ENCODE measurements at places on chromosomes 3 and 15. TPM values are rescaled to one million over a fixed set of nuclear protein-coding genes. Genes with fewer than 3 reads are reported as not detected.

DNA sequence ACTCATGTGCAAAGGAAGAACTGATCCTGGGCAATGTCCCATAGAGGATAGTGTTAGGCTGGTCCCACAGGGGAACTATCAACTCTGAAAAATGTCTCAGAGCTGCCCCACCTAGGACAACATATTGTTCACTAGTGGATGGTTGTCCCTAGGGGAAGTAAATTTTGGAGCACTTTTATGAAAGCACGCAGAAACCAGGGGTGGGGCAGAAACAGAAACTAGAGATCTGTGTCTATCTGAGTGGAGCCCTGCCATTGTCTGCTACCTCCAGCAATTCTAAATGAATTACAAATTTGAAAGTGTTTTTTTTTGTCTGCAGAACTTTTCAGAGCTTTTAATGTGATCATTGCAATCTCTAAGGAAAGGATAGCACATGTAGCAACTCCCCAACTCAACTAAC lies 357.1 kb upstream of the PROK2 start:
- DNase-seq = no peak

GRCh38 chr15:74604983-74605794 lies 10.4 kb upstream of the CLK3 start:
- no peak for DNase-seq

DNA sequence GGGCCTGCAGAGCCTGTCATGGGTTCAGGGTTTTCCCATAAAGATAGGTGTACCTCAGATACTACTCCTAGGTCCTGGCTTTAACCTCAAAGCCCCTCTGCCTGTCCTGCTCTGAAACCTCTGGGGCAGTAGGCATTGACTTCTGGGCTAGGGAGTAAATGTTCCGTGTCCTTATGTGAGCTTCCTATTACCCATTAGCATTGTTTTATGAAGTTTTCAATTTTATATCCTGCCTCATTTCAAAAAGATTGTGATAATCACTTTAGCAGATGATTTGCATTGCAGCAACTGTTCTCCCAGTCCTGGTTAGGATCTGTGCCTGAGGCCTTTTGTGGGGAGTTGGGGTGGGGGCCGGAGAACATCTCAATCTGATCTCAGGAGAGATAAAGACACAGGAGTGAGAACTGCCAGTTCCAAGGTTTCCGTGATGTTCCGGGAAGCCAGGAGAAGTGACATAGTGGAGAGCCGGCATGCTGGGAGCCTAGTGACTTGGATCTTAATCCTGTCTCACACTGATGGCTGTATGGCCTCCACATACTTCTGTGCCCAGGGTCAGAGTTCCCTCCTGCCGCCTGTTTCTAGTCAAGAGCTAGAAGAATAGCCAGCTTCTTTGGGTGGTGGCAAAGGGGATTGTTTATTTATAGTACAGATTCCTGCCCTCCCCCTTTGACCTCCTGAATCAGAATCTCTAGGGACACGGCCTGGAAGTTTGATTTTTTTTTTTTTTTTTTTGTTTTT lies 10.6 kb downstream of the TPM1 start:
- no peak for DNase-seq

- DNase-seq = no peak
Observed at GRCh38 chr3:177827511-177828207, 630.4 kb upstream of the TBL1XR1 start.

DNA sequence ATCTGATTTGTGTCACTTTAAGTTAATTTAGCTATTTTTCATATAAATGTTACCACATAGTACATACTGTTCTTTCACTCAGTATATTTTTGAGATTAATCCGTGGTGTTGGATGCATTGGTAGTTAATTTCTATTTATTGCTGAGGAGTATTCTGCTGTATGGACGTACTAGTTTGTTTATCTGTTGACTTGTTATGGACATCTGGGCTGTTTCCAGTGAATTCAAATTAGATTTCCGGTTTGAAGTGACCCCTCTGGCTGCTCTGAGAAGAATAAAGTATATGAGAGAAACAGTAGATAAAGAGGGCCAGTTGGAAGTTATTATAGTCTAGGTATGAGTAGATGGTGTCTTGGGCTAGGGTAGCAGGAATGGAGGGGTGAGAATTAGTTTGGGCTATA lies 15.6 kb downstream of the KAT2B start:
- no peak for DNase-seq

DNA sequence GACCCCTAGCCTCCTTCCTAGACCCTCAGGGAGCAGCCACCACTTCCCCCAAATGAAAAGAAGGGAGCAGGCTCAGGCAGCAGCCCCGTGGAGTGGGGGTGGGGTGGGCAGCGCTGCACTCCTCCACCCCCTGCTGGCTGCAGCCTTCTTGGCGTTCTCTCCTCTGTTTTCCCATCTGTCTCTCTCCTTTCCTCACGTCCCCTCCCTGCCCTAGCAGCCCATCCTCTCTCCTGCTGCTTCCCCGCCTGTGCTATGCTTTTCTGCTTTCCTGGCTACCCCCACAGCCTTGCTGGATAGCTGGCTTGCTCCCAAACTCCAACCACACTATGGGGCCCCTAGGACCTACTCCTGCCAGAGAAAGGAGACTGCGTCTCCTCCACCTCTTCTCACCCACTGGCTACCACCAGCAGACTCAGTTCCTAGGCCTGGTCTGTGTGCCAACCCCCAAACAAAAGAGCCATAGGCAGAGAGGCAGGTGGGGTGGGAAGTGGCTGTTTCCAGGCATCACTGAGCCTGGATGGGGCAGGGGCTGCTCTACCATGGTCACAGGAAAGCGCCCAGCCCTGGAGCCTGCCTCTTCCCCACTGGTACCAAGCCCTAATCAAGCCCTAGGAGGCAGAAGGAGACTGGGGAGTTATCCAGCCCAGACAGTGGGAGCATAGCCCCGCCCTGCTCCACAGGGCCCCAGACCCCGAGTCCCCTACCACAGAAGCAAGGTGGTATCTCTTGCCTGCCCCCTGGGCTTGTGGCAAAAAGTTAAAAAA lies 3.4 kb upstream of the DISP2 start:
- DNase-seq = no peak

GRCh38 chr15:60299452-60300047 lies 98.2 kb downstream of the ANXA2 start:
- DNase-seq = no peak

- DNase-seq = no peak
Observed at GRCh38 chr15:40232625-40233070, 6.2 kb upstream of the PAK6 start.

Gene CYP8B1
- not detected for total RNA-seq

Gene GCSAM
- 0.88 TPM for total RNA-seq

All from omental fat pad (tissue), 4 donors.